NCI-H446 (cell line): ENCODE measurements at places on chromosomes 1 and 21.
A peak's percentile ranks its signal among the peaks of the same experiment; 100 is the strongest.

- DNase-seq: no peak
These were observed 115.1 kb downstream of the RHOU start for GRCh38 chr1:228850141-228851100.

DNA sequence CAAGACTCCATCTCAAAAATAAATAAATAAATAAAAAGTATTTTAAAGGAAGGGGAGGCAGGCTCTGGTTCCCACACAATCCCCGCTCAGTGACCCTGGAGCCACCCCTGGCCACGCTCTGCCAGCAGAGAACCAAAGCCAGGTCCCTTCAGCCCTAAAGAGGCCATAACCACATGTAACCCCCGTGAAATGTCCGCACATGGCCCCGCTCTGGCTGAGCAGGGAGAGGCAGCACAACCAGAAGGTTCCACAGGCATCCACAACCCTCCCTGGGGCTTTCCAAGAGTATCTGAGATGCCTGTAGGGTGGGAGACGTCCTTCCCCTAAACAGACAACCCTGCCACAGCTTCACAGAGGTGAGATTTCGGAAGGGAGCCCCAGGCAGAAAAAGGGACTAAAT is 1.4 kb upstream of the ARF1 start:
- no peak for DNase-seq

DNA sequence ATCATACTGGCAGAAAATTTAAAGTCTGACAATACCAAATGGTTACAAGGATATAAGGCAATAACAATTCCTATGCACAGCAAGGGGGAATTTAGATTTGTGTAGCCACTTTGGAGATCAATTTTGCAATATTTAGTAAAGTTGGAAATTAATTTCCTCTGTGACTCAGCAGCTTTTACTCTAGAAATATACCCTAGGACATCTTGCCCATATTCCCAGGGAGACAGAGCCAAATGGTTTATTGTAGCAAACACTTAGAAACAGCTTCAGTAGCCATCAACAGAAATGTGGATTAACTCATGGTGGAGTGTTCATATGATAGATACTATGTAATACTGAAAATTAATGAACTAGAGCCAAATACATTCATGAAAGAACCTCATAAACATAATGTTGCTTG is 104.6 kb downstream of the BACH1 start:
- no peak for DNase-seq

DNA sequence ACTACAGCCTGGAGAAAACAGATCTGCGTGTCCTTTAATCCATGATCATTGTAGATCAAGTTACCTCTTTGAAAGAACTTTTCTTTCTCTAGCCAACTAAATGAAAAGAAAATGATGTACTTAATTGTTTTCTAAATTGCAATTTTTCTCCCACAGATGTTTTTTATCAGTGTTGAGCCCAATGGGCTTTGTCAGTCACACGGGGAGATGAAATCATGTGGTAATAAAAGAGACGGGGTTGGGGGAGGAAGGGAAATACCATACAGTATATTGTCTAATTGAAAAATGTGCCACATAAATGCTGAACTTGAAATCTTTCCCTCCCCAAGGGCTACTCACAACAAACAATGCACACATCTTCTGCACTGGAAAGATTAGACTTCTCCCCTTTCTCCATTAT is 58.4 kb downstream of the NTMT2 start:
- no peak for DNase-seq

- DNase-seq: no peak
These were observed 330.7 kb downstream of the NUF2 start for GRCh38 chr1:163652441-163652840.

- DNase-seq: no peak
These were observed 373.0 kb upstream of the ESRRG start for GRCh38 chr1:217096200-217096599.

- DNase-seq: no peak
These were observed 20.6 kb upstream of the GRHL3 start for GRCh38 chr1:24298606-24299005.

DNA sequence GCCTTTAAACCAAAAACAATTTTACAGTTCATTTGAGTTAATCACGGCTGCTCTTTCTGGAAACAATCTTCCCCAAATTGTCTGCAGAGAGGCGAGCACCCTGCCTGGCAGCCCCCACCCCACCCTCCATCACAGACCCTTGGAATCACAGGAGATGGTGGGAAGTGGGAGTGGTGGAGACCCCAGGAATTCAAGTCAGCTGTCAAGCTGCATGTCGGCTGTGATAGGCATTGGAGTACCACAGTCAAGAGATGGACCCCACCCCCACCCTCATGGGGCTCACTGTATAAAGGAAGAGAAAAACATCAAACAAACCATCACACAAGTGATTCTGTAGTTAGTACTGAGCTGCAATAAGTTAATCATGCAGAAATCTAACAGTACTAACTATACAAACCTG is 360.4 kb downstream of the MATN1 start:
- no peak for DNase-seq

DNA sequence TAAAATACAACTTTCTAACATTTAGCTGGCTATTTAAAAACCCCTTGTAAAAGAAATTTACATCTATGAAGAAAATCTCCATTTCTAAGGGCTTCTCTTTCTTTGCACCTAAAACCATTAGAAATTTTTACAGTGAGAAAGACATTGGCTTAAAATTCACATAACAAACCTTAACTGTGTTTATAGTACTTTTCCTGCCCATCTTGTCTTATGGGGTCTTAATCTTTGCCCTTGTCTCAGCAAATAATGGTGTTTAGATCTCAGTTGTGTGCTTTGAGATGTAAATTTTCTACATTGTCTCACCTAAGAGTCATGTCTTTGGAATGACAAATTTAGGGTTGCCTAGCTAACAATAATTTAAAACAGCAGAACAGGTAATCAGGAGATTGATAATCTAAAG is 71.5 kb downstream of the DDAH1 start:
- DNase-seq: no peak

GRCh38 chr1:98184856-98185255 is 264.0 kb upstream of the DPYD start:
- DNase-seq: no peak

GRCh38 chr1:220882061-220882891 is 3.0 kb downstream of the HLX start:
- DNase-seq: no peak

DNA sequence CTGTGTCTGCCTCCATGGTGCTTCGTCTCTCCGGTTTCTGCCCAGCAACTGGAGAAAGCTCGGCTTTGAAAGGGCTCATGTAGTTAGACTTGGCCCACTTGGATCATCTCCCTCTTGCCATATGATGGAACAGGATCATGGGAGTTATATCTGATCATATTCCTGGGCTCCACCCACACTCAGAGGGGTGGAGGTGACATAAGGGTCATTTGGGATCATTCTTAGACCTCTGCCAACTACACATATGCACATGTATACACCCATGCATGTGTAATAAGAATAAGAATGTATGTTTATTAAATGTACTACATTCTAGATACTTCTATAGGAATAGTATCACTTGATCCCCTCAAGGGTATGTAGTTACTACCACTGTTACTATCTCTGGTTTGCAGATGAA is 74.1 kb upstream of the WNT4 start:
- DNase-seq: no peak

DNA sequence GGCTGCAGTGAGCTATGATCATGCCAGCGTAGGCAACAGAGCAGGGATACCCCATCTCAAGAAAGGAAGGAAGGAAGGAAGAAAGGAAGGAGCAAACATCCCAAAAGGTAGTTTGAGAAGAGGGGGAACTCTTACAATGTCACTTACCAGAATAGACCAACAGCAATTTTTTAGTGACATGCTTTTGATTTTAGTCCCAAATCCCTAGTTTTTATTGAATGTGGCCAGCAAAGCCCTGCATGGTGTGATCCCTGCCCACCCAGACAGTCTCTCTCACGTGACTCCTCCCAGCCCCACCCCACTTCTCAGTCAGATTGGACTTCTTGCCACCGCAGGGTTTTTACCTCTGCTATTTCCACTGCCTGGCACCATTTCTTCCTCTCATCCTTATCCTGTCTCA is 39.8 kb upstream of the HNRNPU start:
- DNase-seq: no peak

GRCh38 chr1:60068393-60069045 is 5.1 kb downstream of the C1orf87 start:
- DNase-seq: no peak

GRCh38 chr1:151175041-151175741 is 590 bp downstream of the TMOD4 start:
- DNase-seq: no peak

GRCh38 chr1:108961198-108961597 is 2.1 kb downstream of the CLCC1 start:
- no peak for DNase-seq

DNA sequence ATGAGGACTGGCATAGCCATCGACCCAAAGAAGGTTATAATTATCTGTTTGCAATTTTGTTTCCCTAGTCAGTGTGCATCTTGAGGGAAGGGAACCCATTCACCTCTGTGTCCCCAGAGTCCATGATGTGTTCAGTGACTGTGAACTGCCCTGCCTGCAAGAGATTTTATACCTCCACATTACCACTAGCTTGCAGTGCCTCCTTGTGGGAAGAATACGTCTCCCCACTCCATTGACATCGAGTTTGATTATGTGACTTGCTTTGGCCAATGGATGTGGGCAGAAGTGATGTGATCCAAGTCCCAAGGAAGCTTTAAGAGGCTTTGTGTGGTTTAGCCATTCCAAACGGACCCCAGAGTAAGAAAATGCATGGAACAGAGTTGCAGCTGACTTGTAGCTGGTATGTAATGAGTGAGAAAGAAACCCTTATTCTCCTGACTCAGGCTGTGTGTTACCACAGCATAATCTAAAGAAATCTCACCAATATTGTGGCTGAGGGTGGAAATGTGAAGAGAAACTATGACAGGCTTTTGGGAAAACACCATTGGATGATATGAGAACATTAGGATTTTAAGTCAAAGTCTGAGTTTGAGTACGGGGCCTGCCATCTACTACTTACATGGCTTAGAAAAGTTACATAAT is 47.8 kb upstream of the NRDC start:
- DNase-seq: no peak

DNA sequence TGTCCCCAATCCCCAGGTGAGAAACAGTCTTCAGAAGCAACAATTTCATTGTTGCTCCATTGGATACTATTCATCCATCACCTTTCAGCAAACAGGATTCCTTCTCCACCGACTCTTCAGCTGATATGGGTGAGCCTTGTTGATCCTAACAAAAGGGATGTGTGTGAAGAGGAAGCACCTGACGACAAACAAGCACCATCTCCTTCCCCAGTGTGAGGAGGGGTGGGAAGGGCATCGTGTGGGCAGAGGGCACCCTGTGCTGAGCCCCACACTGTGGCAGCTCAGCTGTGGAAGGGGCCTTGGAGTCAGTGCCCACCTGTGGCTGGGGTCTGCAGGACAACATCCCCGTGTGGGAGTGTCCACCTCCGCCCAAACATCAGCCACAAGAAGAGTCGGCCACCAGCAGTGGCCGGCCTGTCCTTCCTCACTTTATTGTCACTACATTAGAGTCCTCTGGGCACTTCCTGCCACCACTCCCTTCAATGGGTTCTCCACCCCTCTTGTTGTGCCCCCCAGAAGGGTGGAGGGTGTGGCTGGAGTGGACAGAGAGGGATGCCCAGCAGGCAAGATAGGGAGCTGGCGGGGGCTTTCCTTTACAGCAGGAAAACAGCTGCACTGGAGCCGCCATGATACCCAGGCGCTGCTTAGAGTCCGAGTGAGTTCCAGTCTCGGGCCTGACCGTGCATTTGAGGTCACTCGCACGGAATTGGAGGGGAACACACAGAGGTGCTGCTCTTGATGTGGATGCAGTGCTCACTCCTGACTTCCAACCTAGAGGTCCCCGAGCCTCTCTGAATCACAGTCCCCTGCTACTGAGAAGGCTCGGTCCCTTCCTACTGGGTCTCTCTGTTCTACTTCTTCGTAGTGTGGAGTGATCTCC is 40.9 kb downstream of the VPS26C start:
- DNase-seq: no peak

- no peak for DNase-seq
These were observed 486.9 kb upstream of the DAB1 start for GRCh38 chr1:57910782-57911181.

GRCh38 chr21:29182691-29183092 is 52.2 kb downstream of the MAP3K7CL start:
- DNase-seq: no peak

DNA sequence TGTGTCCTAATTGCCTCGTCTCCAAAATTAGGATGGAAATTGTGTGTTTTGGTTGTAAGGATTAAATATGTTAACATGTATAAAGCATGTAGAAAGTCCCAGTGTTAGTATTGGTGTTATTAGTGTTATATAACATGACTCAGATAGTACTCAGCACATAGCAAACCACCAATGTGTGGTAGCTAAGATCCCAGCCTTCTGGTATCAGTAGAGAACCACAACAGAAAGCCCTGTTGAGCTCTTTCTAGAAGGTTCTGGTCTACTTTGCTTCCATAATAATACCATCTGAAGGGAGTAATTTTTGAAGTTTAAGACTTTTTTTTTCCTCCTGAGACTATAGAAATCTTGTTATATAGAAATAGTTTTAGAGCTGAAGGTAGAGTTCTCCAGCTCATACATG is 259.3 kb upstream of the SGIP1 start:
- DNase-seq: no peak

- DNase-seq: no peak
These were observed 31.0 kb downstream of the TMCC2 start for GRCh38 chr1:205258719-205259118.

- no peak for DNase-seq
These were observed 213.4 kb downstream of the APP start for GRCh38 chr21:25956993-25957714.

- DNase-seq: no peak
These were observed 390.0 kb downstream of the DISC1 start for GRCh38 chr1:232016616-232017015.

- no peak for DNase-seq
These were observed 81.2 kb upstream of the KCND3 start for GRCh38 chr1:112070677-112071076.

- DNase-seq: peak; percentile 98
These were observed at the start of gene MACO1 for GRCh38 chr1:25430073-25430966. Gene MACO1 (plus strand): TSS chr1:25430897. CDS start chr1:25431099, 202 bp downstream.

- DNase-seq: no peak
These were observed 302.6 kb upstream of the GREM2 start for GRCh38 chr1:240914506-240914905.

- DNase-seq: no peak
These were observed 12.2 kb downstream of the ADSS2 start for GRCh38 chr1:244439391-244440032.

- peak; percentile 82 for DNase-seq
These were observed 129.1 kb upstream of the HOOK1 start for GRCh38 chr1:59685666-59686065.

GRCh38 chr21:45800339-45801080 is 157.0 kb downstream of the PCBP3 start:
- no peak for DNase-seq

DNA sequence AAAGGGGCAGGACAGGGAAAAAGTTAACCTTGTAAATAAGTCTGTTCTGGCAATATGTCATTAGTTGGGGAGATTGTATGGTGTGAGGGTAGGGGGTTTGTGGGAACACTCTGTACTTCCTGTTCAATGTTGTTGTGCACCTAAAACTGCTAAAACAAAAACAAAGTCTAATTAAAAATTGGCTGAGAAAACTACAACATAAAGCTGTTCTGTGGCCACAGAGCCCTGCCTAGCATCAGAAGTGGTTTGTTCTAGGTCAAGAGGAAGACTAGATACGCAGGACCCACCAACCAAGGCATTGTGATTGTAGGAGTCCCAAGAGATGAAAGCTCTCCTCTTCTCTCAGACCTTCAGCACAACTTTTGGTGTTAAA is 81.0 kb upstream of the LRRC8D start:
- DNase-seq: no peak
